ENCODE measurements at places on chromosomes 4 and X. TPM values are rescaled to one million over a fixed set of nuclear protein-coding genes. Genes with fewer than 3 reads are reported as not detected.

GAB3 gene
- total RNA-seq, result 1.1 TPM

TGIF2LX gene
- not detected for total RNA-seq

TLR2 gene
- total RNA-seq, result 9.3 TPM

POF1B gene
- total RNA-seq, result not detected

CT47B1 gene
- total RNA-seq, result not detected

PRPS2 gene
- 40.4 TPM for total RNA-seq

MYOZ2 gene
- total RNA-seq, result not detected

FATE1 gene
- total RNA-seq, result not detected

CFI gene
- 69.6 TPM for total RNA-seq

SPANXN1 gene
- total RNA-seq, result not detected

SYN1 gene
- 1.6 TPM for total RNA-seq

CUL4B gene
- total RNA-seq, result 29.5 TPM

SYTL4 gene
- total RNA-seq, result 1.8 TPM

FGA gene
- total RNA-seq, result 0.63 TPM

ITM2A gene
- 0.33 TPM for total RNA-seq

BEND2 gene
- not detected for total RNA-seq

CT45A7 gene
- not detected for total RNA-seq

VCX3A gene
- not detected for total RNA-seq

ZNF732 gene
- total RNA-seq, result 0.38 TPM

CRMP1 gene
- 6.6 TPM for total RNA-seq

MAGEA12 gene
- total RNA-seq, result not detected

ETDA gene
- not detected for total RNA-seq

CFAP99 gene
- not detected for total RNA-seq

EREG gene
- 2.0 TPM for total RNA-seq

UCP1 gene
- not detected for total RNA-seq

EIF4E gene
- 36.1 TPM for total RNA-seq

LUZP4 gene
- total RNA-seq, result not detected

ZRSR2 gene
- total RNA-seq, result 2.1 TPM

SPANXA1 gene
- not detected for total RNA-seq

SASH3 gene
- not detected for total RNA-seq
